ENCODE measurements at places on chromosomes 3 and 15.

DNA sequence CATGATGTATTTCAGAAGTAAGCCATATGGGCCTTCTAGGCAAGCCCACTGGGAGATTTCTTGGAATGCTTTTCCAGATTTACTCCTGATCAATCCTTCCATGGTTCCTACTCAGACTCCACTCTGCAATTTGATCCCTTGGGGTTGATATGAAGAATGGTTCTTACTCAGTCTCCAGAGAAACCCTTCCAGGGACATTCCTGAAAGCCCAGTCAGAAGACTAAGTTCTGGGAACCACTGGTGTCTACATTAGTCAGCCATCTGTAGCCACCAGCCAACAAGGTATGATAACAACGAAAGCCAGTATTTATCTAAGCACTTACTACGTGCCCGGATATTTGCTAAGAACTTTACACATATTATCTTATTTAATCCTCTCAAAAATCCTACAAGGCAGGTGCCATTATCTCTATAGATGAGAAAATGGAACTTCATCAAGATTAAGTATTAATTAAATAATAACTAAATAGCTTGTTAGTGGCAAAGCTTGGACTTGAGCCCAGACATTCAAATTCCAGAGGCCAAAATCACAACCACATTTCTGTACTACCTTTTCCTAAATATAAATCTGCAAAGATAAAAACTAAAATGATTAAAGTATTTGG lies 32.7 kb downstream of the ZNF385D start:
- DNase-seq, result no peak

DNA sequence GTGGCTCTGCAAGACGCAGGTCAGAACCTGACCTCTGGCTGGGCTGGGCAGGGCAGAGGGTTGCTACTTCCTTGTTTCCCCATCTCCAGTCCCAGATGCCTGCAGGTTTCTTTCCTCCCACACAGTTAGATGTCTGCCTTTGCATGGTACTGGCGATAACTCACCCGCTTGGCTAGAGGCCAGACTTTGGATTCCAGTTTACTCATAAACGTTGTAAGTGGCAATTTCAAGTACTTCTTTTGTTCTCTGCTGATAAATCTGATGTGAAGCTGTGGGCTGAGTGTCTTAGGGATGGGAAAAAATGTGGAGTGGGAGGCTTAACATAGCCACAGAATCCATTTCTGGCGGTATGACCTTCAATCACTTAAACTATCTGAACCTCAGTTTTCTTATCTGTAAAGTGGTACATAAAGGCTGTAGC lies 194.2 kb downstream of the EBLN2 start:
- DNase-seq, result no peak

- no peak for DNase-seq
Measured at GRCh38 chr3:134445636-134446035, 40.1 kb downstream of the ANAPC13 start.

DNA sequence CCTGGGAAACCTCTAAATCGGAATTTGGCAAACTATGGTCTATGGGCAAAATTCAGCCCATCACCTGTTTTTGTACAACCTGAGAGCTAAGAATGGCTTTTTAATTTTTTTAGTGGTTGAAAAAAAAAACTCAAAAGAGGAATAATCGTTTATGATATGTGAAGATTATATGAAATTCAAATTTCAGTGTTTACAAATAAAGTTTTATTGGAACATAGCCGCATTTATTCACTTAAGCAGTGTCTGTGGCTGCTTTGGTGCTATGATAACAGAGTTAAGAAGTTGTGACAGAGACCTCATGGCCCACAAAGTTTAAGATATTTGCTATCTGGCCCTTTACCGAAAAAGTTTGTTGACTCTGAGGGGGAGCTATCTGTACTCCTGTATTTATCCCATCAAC lies 36.4 kb upstream of the LACTB start:
- no peak for DNase-seq

DNA sequence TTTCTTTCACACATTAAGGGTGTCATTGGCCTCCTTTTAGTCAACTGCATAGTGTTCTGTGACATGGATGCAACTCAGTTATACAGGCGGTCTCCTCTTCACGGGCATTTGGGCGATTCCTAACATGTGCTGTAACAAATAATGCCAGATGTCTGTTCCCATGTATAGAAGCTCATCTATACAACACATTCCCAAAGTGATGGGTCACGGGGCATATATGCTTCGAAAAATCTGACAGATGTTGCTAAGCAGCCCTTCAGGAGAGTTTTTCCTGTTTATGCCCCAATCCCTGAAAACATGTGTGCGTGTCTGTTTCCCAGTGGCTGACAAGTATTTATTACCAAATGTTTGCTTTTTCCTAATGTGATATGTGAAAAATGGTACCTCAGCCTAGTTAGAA lies 25.8 kb downstream of the LRRK1 start:
- no peak for DNase-seq

DNA sequence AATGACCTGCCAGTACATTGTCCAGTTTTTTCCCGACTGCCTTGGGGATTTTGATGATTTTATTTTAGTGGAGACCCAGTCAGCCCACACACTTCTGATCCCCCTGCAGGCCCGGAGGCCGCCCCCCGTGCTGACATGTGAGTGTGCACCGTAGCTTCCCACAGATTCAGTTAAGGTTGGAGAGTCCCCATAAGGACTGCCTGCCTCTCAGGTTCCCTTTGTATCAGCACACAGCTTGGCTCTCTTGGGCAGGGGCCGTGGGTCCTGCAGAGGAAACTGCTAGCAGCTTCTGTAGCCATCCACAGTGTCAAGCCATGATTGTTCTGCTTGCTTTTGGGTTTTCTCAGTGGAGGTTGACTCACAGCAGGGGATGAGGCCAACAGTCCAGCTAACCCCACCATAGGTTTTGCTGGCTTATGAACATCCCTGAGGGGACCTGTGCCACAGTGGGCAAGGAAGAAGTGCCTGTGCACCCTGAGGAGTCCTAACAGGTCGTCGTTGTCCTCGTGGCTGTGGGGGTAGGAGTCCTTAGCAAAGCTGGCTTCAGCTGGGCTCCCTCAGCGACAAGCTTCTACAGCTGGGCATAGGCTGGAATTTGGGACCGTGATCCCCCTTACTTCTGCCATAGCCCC lies 46.4 kb downstream of the DLEC1 start:
- DNase-seq, result no peak

- DNase-seq, result no peak
Measured at GRCh38 chr15:77201665-77202064, 130.8 kb upstream of the TSPAN3 start.

GRCh38 chr15:99455789-99456160 lies 110.0 kb upstream of the MEF2A start:
- DNase-seq, result no peak

Measured in stimulated activated CD8-positive, alpha-beta memory T cell treated with anti-CD3 and anti-CD28 coated beads, Interleukin-7, amount 100 ng/mL, for 24 hours (primary cell).